Osteoblast (primary cell): ENCODE measurements at places on chromosomes 5 and 9. TPM values are rescaled to one million over a fixed set of nuclear protein-coding genes. Genes with fewer than 3 reads are reported as not detected.
A peak's percentile ranks its signal among the peaks of the same experiment; 100 is the strongest.

DNA sequence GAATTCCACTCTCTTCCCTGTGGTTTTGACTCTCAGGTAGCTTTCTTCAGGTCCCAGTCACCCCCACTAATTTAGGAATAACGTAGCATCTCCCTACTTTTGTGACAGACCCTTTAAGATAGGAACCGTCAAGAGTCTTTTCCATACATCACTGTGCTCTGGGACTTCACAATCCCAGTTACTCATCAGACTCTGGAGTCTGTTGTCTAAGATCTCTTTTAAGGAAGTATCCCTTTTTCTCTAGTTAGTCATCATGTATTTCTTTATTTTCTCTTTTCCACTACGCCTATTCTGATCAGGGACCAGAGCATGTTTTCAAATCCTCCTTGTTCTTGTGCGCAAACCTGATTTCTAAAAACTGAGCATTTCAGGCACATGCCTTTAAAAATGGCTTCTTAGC lies 143.0 kb downstream of the GOLPH3 start:
- H3K4me3 ChIP-seq, result no peak overlapping the region
- no peaks in the 10 kb centered on the region for H3K36me3 ChIP-seq
- DNase-seq, result peak; percentile 67
- peaks cover 49% of the 10 kb centered on the region for H3K4me1 ChIP-seq

DNA sequence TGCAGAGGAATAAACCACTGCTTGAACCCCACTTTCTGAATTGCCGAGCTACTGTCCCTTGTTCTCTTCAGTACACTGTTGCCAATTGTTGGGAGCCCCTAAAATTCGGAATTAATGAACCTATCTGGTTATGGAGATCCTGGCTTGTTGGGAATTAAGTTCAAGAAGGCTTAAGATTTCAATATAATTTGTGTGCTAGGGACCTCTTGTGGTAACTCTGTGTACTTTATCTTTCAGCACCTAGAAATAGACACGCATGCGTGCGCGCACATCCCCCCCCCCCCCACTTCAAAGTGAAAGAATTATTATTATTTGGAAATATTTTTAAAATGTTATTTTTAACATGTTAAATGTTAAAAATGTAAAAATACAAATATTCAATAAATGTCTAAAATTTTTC lies 53.3 kb upstream of the FAM169A start:
- H3K4me1 ChIP-seq, result no peaks in the 10 kb centered on the region
- peak; percentile 83 for DNase-seq
- H3K27ac ChIP-seq, result no peak overlapping the region
- no peaks in the 10 kb centered on the region for H3K36me3 ChIP-seq

- peak overlapping the region; percentile 20 for H3K4me3 ChIP-seq
- H3K4me1 ChIP-seq, result peaks cover 17% of the 10 kb centered on the region
- DNase-seq, result peak; percentile 77
- no peaks in the 10 kb centered on the region for H3K27me3 ChIP-seq
- no peak overlapping the region for H3K27ac ChIP-seq
- no peaks in the 10 kb centered on the region for H3K36me3 ChIP-seq
Observed at GRCh38 chr5:144467792-144468191, 297.1 kb downstream of the KCTD16 start.

The N4BP3 gene
- under 0.01 TPM in 2 replicates for total RNA-seq

DNA sequence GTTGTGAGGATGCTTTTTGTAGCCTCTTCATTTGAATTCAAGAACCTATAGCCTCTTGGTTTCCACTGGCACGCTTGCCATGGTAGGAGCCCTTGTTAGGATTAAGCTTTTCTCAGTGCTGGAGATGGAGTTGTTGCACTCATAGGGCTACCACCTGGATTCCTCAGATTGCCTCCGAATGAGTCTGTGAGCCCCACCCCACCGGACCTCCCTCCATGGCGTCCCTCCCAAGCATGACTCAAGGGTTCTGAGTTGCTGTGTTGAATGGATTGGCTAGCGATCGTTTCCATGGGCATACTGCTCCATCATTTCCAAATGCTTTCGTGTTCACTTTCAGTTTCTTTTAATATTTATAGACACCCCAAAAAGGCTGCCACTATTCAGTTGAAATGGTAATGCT lies 69.9 kb downstream of the DAPK1 start:
- H3K4me3 ChIP-seq, result no peak overlapping the region
- no peaks in the 10 kb centered on the region for H3K36me3 ChIP-seq
- DNase-seq, result peak; percentile 78
- H3K27ac ChIP-seq, result no peak overlapping the region
- peaks cover 3% of the 10 kb centered on the region for H3K27me3 ChIP-seq

GRCh38 chr5:126869005-126869451 lies 92.1 kb downstream of the LMNB1 start:
- peak overlapping the region; percentile 56 for H3K4me3 ChIP-seq
- no peaks in the 10 kb centered on the region for H3K27me3 ChIP-seq
- no peaks in the 10 kb centered on the region for H3K36me3 ChIP-seq

- H3K27me3 ChIP-seq, result no peaks in the 10 kb centered on the region
- no peaks in the 10 kb centered on the region for H3K4me1 ChIP-seq
- no peak for DNase-seq
- H3K27ac ChIP-seq, result no peak overlapping the region
- no peaks in the 10 kb centered on the region for H3K36me3 ChIP-seq
Observed at GRCh38 chr9:73806876-73807275, 655.2 kb downstream of the ANXA1 start.
